AG08395 (cell line): ENCODE measurements at places on chromosomes 4 and X.

- DNase-seq: no peak
Measured at GRCh38 chrX:17779434-17779833, 42.1 kb downstream of the SCML1 start.

DNA sequence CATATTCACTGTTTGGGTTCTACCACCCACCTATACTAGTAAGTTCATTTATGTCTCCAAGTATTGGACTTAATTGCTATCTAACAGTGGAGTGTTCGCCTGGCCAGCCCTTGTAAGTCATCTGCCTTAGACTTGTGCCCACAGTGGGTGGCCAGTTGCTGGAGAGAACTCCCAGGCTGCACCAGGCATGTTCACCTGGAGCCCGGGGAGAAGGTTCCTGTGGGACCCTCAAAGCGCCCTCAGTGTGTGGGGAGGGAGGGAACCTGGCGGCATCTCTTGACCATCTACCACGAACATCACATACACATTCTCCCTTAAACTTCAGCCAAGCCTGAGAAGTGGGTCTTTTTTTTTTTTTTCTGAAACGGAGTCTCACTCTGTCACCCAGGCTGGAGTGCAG is 138.1 kb downstream of the CPZ start:
- DNase-seq: no peak

DNA sequence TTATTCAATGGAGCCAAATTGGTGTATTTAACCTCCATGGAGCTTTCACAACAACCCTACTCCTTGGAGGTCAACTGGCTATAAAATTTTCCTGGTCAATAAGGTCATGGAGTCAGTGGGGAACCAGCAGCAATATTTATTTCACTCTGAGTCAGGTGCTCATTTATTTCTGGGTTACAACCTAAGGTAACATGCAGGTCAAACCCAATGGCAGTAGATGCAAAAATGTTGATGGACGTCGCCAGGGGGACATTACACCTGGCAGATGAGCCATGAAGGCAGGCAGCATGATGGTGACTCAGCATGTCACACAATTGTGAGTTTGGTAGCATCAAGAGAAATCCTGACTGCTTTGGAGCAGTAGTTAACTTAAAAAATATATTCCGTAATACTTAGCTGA is 514.1 kb downstream of the IL15 start:
- DNase-seq: no peak

DNA sequence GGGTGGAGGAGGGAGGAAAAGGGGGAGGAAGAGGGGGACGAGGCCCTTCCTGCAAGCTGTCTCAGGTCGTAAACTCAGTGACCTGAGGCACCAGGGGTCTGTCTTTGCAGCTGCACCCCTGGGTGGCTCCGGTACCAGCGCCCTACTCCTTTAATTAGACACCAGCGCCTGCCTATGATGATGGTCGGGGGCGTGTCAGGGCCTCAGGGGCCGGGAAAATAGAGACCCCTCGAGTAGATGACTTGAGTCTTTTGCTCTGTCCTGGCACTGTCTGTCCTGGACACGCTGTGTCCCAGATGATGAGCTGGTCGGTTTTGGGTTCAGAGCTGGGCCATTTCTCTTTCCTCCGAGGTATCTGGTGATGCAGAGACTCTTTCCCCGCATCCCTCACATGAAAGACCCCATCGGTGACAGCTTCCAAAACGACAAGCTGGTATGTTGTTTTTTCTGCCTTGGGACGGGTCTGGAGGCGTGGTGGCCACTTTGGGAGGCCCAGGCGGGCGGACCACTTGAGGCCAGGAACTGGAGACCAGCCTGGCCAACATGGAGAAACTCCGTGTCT is 11.2 kb downstream of the SLC25A6 start:
- DNase-seq: no peak

GRCh38 chr4:11165052-11165451 is 263.6 kb downstream of the HS3ST1 start:
- no peak for DNase-seq

DNA sequence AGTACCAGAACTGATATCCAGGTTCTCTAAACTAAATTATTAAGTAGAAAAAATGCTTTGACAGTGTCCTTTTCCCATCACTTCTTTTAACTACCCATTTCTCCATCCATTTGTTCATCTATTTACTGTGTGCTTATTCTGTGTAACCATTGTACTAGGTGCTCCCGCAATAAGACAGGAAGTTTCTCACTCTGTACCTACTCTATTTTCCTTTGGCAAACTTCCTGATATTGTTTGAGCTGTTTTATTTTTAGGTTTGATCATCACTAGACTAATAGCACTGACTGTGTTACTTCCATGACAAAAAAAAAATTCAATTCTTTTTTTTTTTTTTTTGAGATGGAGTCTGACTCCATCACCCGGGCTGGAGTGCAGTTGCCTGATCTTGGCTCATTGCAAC is 102.5 kb upstream of the CASK start:
- DNase-seq: no peak

GRCh38 chr4:114976901-114977300 is 136.5 kb downstream of the NDST4 start:
- DNase-seq: no peak

- DNase-seq: no peak
Measured at GRCh38 chr4:3672465-3672831, 93.7 kb upstream of the ADRA2C start.

DNA sequence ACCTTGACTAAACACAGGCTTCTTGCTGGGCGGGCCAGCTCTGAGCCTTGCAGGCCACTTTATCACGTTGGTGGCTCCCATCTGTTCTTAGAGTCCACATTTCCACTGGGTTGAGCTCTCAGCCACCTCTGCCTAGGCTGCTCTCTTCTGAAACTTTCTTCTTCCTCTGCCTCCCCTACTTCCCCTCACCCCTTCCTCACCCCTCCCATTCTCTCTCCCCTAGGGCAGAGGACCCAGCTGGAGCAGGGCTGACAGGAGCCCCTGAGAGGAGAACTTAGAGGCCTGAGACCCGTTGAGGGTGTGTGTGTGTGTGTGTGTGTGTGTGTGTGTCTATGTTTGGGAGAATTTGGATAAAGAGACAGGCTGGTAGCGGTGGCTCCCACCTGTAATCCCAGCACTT is 19.9 kb upstream of the TMSB4X start:
- DNase-seq: no peak

DNA sequence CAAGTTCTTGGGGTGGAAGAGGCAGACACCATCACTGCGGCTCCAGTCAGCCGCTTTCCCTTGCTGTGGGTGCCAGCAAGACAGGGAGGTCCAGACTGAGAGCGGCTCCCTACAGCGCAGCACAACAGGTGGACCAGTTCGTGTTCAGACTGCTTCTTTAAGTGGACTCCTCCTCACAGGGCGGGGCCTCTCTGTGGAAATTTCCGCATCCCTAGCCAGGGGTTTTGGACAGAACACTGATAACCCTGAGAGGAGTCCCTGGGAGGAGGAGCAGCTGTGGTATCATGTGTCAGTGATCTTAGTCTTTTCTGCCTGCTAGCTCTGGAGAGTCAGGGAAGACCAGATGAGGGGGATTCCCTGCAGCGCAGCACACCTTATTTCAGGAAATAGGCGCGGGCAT is 48.5 kb downstream of the MAGEC2 start:
- DNase-seq: no peak

DNA sequence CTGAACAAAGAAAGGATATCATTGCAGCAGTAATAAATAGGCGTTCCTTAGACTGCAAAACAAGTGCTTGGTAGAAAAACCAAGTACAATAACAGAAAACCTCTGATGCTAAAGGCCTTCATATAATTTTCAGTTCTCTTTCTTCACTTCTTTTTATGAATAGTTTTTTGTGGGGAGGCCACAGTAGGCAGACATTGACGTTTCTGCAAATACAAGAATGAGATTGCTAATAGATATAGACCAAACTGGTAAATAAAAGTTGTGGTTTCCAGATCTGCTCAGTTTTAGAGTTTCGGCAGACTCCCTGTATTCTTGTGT is 57.0 kb upstream of the RAP1GDS1 start:
- no peak for DNase-seq
